ENCODE measurements at places on chromosomes 7 and 10. TPM values are rescaled to one million over a fixed set of nuclear protein-coding genes. Genes with fewer than 3 reads are reported as not detected.

DNA sequence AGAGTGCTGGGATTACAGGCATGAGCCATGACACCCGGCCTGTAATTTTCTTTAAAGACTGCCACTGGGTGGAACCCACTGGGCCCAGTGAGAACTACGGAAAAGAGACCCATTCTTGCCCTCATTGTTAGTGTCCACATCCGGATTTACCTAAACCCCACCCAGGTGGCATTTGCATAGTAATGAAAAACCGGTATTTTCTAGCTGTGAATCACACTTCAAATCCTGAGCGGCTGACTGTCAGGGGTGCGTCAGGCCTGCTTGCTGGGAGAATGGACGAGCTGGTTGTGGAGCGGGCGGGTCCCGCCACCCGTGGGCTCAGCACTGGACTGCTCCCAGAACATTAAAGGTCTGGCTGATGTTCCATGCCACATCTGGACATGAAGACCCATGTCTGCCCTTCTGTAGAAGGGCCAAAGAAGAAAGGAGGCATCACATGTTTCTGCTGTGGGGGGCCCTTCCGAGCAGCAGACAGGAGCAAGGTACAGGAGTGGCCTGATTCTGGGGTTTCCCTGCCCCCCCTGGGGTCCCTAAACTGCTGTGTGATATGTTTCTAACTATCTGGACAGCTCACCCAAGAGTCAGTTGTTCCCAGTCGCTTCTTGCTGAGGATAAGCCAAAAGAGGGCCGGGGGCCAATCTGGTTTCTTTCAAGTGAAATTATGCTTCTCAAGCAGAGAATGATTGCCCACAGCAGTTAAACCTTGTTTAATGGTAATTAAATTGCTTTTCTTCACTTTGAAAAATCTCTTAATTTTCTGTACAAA lies 46.4 kb downstream of the KIAA1217 start:
- DNase-seq: no peak

PNLIPRP2 gene
- not detected for polyA plus RNA-seq

COL13A1 gene
- 18.1 TPM for polyA plus RNA-seq

OR6V1 gene
- not detected for polyA plus RNA-seq

PLXNA4 gene
- 10.5 TPM for polyA plus RNA-seq

CDK5 gene
- 16.9 TPM for polyA plus RNA-seq

DNA sequence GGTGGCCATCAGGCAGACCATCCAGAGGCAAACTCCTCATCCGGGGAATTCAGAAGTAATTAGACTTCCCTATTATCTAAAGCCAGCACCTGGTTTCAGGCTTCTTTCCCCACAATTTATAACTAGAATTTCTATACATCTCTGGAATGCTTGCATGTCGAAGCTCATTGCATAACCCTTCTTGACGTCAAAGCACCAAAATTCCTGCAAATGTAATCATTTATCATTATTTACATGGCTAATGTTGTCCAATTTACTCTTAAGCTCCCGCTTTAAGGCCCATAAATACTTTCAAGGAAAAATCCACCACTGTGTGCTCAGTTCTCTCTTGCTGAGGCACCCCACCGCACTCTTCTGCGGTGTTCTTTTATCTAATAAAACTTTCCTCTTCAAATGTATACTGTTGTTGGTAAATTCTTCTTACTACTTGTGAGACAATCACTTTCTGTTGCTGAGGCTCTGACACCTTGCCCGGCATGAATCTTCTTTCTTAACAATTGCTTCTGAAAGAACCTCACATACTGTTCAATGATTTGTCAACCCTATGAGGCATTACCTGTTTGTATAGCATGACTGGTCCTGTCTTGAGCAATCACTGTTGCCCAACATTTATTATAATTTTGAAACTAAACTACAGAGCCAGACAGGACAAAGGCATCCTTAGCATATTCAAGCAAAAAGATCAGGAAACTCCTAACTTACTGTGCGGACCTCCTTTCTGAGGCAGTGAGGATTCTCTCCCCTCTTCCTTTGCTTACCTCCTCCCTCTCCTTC lies 17.4 kb upstream of the GPR141 start:
- no peak for DNase-seq

DNA sequence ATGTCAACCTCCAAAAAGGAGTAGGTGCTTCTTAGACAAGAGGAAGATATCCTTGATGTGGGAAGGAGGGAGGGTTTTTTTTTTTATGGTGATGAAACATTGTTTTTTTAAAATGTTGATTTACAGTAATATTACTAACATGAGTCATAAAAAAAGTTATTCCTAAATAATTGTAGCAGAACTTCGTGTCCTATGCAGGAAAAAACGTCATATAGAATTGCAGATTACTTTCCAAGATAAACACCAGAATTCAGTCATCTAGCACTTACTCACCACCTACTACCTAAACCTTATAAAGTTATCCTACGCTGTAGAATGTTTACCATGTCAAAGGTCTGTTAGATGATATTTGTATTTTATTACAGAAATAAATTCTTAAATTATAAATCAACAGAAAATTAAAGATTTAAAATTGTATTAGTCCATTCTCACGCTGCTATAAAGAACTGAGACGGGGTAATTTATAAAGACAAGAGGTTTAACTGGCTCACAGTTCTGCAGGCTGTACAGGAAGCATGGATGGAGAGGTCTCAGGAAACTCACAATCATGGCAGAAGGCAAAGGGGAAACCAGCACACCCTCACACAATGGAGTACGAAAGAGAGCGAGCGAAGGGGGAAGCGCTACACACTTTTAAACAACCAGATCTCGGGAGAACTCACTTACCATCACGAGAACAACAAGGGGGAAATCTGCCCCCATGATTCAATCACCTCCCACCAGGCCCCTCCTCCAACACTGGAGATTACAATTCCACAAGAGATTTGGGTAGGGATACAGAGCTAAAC lies 105.2 kb upstream of the NEBL start:
- DNase-seq: no peak

ADAMTS14 gene
- polyA plus RNA-seq: 0.96 TPM

DNA sequence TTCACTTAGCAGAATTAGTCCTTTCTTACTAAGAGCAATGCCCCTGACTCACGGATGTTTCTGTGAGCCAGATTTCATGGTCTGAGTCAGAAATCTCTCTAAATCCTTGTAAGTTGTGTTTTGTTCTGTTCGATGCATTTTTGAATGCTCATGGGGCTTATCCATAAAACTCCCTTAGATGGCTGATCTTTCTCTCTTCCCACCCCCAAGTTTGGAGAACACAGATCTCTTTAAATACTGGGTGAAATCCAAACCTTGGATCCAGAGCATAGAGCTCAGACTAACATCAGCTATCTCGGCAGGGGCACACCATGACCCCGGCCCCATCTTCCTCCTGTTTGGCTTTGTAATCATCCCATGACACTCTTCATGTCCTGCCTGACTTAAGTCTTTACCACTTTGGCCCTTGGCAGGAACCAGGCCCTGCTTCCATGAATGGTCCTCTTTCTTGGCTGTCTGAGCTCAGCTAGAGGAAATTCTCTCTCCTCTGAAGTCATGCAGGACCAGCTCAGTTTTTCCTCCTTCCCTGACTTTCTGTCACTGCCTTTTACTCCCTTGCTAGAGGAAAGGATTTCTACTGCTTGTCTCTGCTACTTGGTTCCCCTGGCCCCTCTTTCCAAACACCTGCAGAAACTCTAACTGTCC lies 120.4 kb upstream of the RAB11FIP2 start:
- no peak for DNase-seq

DNA sequence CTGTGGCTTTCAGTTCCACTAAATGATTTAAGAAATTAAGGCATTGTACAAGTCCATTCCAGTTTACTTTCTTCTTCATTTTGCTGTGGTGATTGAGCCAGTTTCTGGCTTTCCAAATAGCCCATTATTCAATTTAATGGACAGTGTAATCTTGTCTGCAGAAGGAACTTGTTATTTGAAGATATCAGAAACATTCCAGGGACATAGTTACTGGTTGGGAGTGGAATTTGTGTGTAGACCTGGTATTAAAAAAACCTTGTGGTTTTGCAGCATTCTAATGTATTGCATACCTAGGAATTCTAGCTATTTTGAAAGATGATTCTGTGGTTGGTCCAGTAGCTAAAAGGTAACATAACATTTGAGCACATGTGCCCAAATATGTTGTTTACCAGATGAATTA lies 72.2 kb downstream of the MCU start:
- DNase-seq: no peak

GRCh38 chr7:1236831-1237701 lies 4.4 kb downstream of the UNCX start:
- no peak for DNase-seq

SPRN gene
- 5.8 TPM for polyA plus RNA-seq

LRRD1 gene
- polyA plus RNA-seq: 0.11 TPM

- DNase-seq: no peak
Observed at GRCh38 chr10:22321156-22321923, 441 bp downstream of the BMI1 start.

DNA sequence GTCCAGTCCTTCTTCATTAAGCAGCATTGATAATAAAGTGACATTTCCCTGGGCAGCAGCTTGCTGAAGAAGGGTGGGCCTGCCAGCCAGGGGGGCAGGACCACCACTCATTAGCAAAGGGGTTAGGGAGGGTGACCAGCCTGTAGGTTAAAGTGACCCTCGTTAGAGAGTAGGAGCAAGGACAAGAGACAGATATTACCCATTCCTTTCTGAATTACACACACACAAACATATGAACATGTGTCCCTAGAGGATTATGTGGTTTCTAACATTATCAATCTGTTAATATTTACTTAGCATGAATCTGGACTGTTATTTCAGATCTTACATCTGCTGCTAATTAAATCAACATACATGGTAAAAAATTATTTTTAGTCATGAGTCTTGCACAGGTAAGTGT lies 88.9 kb downstream of the CTTNBP2 start:
- no peak for DNase-seq

GRCh38 chr7:22810843-22811242 lies 11.8 kb downstream of the TOMM7 start:
- DNase-seq: no peak

DNA sequence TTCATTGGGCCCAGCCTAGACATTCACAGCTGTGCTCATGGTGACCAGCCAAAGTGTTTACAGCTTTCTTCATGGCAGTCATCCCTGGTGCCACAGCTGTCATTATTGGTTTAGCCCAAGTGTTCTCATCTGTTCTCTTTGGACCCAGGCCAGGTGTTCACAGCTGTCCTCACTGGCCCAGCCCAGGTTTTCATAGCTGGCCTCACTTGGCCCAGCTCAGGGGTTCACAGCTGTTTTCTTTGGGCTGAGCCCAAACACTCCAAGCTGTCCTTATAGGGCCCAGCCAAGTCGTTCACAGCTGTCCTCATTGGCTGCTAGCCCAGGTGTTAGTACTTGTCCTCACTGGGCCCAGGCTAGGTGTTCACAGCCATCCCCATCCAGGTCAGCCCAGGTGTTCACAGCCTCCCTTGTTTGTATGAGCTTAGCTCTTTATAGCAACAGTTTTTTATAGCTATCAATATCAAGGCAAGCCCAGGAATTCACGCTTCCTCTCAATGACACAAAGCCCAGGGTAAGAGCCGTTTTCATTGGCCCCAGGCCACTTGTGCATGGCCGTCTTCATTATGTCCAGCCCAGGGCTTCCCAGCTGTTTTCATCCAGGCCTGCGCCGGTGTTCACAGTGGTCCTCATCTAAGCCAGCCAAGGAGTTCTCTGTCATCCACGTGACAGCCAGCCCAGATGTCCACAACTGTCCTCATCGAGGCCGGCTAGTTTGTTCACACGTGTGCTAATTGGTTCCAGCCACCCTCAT lies 11.6 kb downstream of the FRG2B start:
- no peak for DNase-seq

CDNF gene
- polyA plus RNA-seq: 4.1 TPM

- no peak for DNase-seq
Observed at GRCh38 chr7:130922206-130923112, 188.5 kb upstream of the KLF14 start.

CRCP gene
- 24.2 TPM for polyA plus RNA-seq

SLC39A12 gene
- not detected for polyA plus RNA-seq

DNA sequence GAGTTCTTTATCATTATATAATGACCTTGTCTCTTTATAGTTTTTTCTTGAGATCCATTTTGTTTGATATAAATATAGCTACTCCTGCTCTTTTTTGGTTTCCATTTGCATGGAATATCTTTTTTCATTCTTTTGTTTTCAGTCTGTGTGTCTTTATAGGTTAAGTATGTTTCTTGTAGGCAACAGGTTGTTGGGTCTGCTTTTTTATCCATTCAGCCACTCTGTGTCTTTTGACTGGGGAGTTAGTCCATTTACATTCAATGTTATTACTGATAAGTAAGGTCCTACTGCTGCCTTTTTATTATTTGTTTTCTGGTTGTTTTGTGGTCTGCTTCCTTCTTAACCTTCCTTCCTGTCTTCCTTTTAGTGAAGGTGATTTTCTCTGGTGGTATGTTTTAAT lies 21.1 kb downstream of the GALNT11 start:
- DNase-seq: no peak

DNA sequence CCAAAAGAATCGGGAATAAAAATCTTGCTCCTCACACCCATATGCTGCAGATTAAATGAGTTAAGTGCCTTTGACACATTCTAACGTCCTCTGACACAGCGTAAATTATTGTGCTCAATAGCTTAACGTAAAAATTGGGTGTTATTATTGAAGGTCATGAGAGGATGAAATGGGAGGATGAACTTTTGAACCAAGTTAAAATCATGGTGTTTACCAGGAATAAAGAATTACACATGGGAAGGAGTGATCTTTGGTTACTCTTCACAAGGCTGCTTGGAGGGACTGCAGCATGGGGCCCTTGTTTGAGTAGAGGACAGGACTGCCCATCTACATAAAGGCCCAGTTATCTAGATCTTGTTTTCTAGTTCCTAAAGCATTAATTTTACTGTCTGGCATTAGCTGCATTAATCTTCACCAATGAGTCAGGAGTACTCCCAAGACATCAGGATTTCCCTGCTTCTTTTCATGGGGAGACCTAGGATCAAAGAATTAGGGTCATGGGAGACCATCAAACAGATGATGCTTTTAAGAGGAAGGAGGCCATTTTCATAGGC lies 84.9 kb upstream of the PRR15 start:
- no peak for DNase-seq

GRCh38 chr7:33422825-33423645 lies 293.7 kb downstream of the BBS9 start:
- DNase-seq: no peak

AOAH gene
- polyA plus RNA-seq: 3.2 TPM

OR2A5 gene
- polyA plus RNA-seq: 0.02 TPM

DNA sequence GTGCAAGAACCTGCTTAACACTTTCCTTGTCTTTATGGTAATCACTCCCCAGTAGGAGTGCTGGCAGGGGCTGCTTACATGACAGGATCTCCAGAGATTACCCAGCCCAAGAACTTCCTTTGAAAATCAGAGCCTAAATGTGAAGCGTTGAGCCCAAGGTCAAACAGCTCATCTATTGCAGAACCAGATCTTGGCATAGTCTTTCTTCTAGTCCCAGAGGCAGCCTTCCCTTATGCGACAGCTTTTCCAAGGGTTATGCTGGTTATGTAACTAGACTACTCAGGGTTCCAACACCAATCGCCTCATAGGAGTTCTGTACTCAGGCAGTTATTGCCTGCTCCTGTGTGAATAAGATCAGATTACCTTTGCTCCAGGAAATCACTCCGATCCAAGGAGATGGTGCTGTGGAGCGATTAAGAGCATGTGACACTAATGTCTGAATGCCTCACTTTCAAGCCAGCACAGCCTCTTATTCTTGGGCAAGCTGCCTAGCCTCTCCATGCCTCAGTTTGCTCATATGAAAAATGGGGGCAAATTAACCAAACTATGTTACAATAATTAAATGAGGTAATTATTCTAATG lies 8.4 kb upstream of the LGI1 start:
- DNase-seq: no peak

Data from left renal cortex interstitium (tissue), 4 donors.